ENCODE measurements at places on chromosomes 6 and 20.
A peak's percentile ranks its signal among the peaks of the same experiment; 100 is the strongest.

DNA sequence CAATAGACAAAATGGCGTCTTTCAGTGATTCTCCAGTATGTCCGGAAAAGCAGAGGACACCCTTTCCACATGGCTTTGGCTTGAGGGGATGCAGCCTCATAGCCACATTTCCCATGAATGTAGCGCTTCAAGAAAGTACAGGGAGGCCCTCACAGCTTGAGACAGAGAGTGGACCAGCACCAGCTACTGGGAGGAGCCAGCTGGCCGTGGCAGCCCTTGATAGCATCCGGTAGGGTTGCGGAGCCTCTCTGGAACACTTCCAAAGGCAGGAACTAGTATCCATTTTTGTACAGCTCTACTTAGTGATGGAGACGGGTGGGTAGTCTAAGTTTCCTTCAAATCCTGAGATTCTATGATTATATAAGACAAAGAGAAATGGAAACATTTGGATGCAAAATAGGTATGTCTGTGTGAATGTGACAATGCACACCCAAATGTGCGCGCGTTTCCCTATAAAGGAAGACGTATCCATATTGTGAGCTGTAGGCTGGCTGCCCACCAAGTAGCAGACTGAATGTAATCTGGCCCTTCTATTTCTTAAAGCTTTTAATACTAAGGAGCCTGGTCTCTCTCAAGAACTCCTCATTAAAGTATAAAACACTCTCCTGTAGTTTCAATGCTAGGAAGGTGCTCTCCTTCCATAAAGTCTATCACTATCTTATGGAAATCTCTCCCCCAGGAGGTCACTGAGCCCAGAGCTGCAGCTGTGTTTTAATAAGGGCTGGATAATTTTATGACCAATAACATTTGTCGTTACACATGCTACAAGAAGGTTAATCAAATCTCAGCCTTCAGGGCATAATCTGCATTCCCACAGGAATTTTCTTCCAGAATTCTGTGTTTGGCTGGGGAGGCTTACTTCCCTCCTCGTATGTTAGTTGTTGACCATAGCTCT, 74.0 kb downstream of the SOBP start:
- DNase-seq, result no peak

- DNase-seq, result no peak
Measured at GRCh38 chr6:94349227-94349626, 929.9 kb upstream of the EPHA7 start.

DNA sequence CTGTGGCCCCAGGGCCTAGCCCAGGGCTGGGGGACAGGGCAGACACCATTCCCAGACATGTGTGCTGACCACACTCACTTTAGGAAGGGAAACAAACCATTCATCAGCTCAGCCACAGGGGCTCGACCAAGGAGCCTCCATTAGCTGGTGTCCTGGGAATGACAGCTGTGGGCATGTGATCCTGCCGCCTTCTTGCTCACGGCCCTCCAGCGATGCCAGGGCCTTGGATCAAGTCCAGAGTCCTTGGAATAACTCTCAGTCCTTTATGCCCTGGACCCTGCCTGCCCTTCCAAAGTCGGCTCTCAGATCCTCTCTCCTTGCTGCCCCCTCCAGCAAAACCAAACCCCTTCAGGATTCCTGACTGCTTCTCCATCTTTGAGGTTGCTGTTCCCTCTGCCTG, 165.0 kb upstream of the RNF24 start:
- no peak for DNase-seq

DNA sequence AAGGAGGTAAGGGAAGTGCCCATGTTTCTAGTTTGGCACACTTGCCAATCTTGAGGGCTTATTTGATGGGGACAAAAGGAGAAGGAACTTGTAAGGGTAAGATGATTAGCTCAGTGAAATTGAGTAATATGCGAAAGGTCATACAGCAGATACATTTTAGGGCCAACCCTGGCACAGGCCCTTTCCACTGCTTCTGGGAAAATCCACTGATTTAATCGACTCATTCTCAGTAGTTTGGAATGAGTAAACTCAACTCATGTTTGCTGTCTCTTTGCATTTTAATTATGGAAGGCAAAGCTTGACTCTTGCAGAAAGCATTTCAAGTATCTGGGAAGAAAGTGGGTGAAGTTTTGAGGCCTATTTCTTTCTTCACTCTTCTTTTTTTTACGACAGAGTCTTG, 20.0 kb downstream of the PHF20 start:
- no peak for DNase-seq

DNA sequence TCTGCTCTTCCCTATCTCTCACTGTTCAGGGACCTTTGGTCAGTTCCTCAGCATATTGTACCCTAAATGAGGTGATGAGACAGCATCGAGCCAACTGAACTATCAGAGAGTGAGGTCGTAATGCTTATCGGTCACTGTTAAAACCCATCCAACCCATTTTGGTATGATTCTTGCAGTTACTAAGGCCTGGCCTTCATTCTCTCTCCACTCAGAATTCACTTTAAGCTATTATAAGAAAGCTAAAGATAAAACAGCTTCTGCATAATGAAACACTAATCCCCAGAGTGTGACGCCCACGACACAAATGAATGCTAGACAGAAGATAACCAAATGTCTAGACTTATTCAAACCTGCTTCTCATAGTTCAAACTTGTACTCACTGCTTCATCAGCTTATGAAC, 175.8 kb downstream of the GMPR start:
- no peak for DNase-seq

DNA sequence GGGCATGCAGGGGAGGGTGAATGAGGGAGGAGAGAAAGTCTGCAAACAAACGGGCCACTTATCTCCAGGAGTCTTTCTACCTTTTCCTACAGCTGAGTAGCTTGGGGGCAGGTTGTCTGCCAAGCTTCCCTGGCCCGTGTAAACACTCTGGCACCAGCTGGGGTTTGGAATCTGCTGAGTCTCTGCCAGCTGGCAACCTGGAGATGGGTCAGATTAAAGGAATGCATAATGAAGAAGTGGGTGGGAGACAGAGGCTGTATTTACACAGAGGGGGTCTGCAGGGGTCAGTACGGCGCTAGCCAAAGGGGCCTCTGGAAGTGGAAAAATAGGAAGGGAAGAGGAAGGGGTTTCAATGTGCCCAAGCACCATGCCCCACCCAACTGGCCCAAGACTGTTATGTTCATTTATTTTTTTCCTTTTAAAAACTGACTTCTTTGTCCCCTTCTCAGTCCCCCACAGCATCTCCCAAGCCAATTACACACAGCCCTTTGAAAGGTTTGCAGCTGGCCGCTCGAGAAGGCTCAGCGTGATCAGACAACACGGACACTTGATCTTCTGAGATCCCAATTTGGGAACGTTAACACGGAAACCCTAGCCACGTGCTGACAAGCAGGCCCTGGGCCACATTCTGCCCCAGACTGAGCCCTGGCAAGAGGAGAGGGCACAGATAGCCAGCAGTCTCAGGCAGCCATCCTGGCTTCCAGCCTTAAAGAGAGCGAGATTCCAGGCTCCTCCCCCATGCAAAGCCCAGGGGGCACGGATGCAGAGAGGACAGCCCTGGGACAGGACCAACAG, 25.2 kb downstream of the TRAM2 start:
- DNase-seq, result peak; percentile 91

DNA sequence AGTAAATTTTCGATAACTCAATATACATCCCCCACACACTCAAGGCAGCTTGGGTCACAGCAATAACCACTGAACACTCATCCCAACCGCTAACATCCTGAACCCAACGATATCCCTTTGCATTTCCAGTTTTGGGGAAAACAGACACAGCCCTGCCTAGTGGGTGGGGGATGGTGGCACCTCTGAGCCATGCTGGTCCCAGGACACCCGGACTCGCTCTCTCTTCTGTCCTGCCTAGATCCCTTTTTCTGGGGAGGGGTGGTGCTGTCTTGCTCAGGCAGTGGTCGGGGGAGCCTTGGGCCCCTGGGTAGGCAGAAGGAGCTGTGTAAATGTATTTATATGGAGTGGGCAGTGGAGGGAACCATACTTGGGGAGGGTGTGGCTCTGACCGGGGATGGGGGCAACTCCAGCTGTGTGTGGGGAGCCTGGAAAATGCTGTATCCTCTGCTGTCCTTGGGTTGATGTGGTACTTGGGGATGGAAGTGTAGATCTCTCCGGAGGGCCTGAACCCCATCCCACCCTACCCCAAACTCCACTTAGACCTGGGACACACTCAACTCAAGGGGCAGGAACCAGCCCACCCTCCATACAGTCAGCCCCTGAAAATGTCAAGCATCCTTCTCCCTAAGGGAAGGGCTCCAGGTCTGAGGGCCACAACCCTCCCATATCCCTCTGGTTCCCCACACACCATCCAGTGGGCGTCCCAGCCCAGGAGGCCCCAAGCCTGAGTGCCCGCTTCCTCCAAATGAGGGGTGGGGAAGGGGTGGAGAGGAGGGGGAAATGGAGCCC, 23.7 kb upstream of the SLC22A7 start:
- DNase-seq, result no peak

GRCh38 chr6:108616544-108616943, 55.8 kb downstream of the FOXO3 start:
- no peak for DNase-seq

DNA sequence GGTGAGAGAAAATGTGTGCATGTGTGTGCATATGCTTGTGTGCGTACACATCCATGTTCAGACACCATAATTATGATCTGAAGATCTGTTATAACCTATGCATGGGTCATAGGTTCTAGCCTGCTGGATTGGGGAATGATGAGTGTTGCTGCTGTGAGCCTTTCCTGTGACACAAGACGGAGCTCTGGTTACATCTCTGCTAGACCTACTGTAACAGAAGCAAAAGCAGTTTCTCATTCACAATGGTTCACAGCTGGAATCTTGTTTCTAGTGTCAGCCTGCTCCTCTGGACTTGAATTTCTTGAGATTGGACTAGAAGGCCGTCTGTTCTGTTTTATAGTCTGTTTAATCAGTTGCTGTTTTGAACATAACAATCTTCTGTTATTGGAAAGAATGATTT, 40.1 kb downstream of the DEFB114 start:
- DNase-seq, result no peak

DNA sequence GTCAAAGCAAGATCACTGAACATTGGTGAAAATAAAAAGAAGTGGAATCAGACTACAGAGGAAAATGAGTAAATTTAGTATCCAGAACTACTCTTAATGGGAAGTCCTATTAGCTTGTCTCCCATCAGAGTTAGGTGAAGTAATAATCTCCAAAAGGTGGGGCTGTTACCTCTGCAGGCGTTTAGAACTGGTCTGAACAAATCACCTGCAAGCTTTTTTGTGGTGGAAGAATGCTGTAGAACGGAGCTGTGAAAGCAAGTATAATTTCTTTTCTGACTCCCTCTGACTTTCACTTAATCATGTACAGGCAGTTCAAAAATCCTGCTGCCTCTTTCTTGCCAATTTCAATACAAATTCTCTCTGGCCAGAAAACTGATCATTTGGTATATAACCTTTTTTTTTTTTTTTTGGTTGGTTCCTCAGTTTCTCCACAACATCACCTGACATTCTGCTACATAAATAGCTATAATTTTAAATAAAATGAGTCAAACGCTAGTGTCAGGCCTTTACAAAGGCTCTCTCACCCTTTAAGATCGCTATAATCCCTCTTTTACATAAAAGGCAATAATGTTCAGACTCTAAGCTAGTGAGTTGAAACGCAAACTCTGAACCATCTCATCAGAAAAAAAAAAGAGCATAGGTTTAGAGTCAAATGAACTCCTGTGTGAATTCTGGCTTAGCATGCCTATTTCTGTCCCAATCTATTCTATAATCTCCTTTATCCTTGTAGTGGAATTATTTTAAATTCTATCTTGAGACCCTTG, 38.8 kb downstream of the CITED2 start:
- no peak for DNase-seq

GRCh38 chr6:160103825-160104100, 17.9 kb upstream of the SLC22A1 start:
- no peak for DNase-seq

DNA sequence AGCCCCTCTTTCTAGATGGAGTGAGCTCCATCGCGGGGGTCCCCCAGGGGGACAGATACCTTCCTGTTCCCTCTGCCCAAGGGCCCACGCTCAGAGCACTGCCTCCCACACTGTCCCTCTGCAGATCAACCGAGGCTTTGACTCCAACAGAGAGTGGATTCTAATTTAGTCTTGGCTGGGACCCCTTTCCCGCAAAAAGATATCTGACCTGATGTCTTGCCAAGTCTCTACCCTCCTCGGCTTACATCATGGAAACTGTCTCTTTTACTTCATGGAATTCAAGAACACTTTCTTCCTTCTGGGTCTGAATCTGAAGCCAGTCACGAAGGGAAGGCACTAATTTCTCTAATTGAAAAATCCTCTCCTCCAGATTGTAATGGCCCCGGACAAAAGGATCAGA, 278.0 kb downstream of the BMP7 start:
- DNase-seq, result no peak

GRCh38 chr6:120615238-120615637, 719.0 kb downstream of the TBC1D32 start:
- no peak for DNase-seq

DNA sequence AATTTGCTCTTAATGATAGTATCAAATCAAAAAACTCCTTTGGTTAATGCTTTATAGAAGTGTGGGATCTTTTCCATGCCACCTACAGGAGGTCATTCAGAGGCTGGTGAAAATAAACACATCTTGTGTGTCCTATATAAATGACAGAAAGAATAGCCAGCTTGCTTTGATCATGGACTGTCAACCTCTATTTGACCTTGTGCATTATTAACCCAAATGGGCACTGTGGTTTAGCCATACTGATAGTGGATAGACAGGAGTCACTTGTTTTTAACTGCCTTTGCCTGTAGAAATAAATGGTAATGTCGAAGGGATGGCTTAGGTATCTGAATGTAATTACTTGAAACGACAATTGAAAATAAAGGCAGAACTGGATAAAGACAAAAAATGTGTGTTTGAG, 123.8 kb downstream of the CDKAL1 start:
- DNase-seq, result no peak

- DNase-seq, result no peak
Measured at GRCh38 chr20:4661191-4661590, 60.5 kb upstream of the PRND start.

DNA sequence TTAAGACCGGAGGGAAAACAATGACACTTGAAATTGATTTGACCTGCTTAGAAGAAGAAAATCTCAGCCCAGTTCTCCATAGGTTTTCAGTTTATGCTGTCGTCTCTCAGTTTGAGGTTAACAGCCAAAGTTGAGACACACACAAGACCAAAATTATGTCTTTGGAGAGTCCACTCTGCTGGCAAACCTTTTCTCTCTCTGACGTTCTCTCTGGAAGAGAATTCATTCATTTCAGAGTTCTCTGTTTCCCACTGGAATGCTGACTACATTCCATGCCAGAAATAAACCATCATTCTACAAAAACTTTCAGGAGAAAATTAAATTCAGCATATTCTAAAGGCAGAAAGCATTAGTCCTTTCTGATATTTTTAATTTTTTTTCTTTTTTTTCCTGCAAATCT, 155.2 kb downstream of the TFAP2A start:
- no peak for DNase-seq

DNA sequence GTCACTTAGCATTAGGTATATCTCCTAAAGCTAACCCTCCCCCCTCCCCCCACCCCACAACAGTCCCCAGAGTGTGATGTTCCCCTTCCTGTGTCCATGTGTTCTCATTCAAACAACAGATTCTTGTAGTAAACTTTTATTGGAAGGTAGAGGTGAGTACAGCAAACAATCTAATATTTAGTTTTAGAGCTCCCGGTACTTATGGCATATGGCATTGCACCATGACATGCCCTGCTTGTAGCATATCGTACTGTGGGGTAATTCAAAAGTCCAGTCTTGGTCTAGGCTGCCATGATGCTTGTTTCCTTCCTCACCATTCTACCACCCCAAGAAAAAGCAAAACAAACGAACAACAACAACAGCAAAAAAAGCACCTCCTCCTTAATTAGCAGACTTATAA, 289.5 kb downstream of the ZNF217 start:
- DNase-seq, result no peak

- no peak for DNase-seq
Measured at GRCh38 chr20:5877128-5877527, 73.2 kb downstream of the TRMT6 start.

GRCh38 chr6:25472306-25472705, 179.7 kb upstream of the SCGN start:
- peak; percentile 80 for DNase-seq

All from NCI-H524 (cell line).